Right ventricle myocardium inferior (tissue), 1 donor: ENCODE measurements at places on chromosomes 5 and 9. TPM values are rescaled to one million over a fixed set of nuclear protein-coding genes. Genes with fewer than 3 reads are reported as not detected.

DNA sequence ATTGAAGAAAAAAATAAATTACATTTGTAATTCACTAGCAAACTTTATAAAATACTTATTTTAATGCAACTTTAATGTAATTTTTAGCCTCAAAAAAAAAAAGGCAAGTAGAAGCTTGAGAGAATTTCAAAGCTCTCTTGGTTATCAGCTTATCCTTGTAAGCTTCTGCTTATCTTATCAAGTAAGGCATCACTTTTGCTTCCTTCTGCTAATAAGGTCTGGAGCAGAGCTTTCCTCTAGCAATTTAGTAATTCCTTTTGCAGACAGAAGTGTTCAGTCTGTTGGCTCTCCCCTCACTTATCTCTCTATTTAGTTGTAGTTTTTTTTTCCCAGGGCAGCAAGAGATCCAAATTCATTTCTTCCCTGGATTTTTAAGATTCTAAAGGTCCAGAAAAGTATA is 525.0 kb downstream of the ISL1 start:
- no peak for DNase-seq

DNA sequence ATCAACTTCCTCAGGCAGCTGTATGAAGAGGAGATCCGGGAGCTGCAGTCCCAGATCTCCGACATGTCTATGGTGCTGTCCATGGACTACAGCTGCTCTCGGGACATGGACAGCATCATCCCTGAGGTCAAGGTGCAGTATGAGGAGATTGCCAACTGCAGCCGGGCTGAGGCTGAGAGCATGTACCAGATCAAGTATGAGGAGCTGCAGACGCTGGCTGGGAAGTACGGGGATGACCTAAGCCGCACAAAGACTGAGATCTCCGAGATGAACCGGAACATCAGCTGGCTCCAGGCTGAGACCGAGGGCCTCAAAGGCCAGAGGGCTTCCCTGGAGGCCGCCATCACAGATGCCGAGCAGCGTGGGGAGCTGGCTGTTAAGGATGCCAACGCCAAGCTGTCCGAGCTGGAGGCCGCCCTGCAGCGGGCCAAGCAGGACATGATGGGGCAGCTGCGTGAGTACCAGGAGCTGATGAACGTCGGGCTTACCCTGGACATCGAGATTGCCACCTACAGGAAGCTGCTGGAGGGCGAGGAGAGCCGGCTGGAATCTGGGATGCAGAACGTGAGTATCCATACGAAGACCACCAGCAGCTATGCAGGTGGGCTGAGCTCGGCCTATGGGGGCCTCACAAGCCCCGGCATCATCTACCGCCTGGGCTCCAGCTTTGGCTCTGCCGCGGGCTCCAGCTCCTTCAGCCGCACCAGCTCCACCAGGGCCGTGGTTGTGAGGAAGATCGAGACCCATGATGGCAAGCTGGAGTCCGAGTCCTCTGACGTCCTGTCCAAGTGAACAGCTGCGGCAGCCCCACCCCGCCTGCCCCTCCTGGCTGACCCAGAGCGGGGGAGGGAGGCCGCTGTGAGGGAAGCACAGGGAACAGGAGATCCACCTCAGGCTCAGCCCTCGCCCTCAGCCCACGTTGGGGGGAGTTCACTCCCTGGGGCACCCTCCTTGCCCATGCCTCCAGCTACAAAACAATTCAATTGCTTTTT is 84.0 kb downstream of the SEC61B start:
- no peak for DNase-seq

GRCh38 chr9:1300941-1301340 is 250.8 kb downstream of the DMRT2 start:
- no peak for DNase-seq

DNA sequence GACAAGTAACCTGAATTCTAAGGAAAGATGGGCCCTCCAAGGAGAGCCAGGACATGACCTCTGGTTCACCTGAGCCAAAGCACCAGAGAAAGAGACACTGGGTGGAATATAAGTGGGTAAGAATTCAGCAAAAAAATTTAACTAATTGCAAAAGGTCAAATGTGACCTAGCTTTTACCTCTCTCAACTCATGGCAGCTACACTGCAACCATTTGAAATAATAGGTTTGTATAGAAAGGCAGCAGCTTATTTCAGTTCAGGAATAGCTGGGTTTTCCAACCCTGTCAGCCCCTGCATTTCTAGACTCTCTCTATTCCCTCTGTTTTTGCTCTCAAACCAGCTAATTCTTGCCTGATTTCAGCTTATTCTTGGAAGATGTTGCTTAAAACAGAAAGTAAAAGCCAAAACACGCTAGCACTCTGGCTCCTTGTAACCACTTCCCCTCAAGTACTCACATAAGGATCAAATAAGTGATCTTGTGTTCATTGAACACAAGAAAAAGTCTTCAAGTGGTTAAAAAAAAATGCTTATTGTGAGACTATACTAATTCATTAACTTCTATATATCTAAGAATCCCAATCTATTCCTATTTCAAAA is 101.1 kb upstream of the NR4A3 start:
- no peak for DNase-seq

DNA sequence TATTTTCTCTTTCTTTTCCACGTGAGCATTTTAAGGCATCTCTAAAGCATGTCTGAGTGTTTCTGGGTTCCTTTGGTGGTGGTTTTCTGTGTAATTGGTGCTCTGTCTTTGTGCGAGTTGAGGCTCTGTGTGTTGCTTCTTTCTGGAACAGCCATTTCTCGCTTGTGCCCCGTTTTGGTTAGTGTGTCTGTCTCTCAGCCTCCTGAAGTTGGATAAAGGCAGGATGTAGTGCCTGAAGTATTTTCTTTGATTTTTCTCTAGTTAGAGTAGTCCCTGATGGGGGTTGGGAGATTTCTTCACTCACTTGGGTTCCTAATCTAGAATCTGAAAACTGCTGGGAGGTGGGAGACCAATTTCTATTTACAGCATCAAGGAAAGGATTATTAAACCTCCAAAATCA is 129.7 kb upstream of the TMEM161B start:
- no peak for DNase-seq

- no peak for DNase-seq
Measured at GRCh38 chr9:126690431-126691051, 76.8 kb downstream of the LMX1B start.

DNA sequence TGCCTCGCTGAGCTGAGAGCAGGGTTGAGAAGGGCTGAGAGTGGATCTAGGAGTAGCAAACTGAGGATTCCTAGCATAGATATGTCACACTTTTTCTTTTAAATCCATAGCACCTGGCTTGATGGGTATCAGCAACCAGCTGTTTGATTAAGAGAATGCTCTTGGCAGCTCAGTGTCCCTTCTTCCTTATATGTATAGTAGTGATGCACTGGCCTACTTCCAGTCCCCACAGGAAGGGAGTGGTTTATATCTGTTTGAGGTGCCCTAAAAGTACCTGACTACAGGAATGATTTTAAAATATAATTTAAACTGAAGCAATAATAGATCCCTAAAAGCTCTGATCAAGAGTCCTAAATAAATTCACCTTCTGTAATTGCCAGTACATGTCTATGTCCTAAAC is 546.8 kb upstream of the ZNF608 start:
- DNase-seq, result no peak

- no peak for DNase-seq
Measured at GRCh38 chr5:180670586-180671359, 21.4 kb upstream of the FLT4 start.

DNA sequence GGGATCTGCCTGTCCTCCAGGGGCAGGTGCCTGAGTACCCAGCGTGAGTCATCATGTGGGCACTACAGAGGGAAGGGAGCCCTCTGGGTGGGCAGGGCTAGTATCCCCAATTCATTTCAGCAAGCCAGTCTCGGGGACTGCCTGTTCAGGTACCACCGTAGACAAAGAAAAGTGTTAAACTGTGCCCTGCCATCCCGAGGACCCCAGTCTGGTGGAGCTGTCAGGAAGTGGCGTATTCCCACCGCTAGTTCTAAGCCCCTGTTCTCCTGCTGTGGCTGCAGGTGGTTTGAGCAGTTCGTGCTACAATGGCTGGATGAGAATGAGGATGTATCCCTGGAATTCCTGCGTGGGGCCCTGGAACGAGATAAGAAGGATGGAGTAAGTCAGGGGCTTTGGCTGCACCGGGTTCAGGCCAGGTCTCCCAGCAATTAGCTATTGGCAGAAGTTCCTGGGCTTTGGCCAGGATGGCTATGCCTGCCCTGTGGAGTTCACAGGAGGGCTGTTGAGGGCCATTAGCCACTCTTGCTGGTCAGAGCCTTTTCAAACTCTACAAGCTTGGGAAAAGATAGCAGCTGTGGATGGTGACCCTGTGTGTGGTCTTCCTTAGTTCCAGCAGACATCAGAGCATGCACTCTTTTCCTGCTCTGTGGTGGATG is 93.2 kb upstream of the RUSC2 start:
- DNase-seq, result no peak

- DNase-seq, result peak; percentile 4
Measured at GRCh38 chr9:135108831-135109510, 21.5 kb downstream of the OLFM1 start.

GRCh38 chr9:130911254-130912049 is 14.8 kb upstream of the QRFP start:
- no peak for DNase-seq

DNA sequence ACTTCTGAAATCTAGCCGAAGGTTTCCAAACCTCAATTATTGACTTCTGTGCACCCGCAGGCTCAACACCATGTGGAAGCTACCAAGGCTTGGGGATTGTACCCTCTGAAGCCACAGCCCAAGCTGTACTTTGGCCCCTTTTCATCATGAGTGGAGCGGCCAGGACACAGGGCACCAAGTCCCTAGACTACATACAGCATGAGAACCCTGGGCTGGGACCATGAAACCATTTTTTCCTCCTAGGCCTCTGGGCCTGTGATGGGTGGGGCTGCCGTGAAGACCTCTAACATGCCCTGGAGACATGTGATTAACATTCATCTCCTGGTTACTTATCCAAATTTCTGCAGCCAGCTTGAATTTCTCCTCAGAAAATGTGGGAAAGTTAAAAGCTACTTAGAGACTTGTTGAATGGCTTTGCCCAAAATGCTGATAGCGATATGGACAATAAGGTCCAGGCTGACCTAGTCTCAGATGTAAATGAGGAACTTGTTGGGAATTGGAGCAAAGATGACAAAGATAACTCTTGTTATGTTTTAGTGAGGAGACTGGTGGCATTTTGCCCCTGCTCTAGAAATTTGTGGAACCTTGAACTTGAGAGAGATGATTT is 34.1 kb upstream of the CPLANE1 start:
- no peak for DNase-seq

GRCh38 chr5:123807177-123807945 is 295.4 kb downstream of the CSNK1G3 start:
- no peak for DNase-seq

GRCh38 chr9:108134486-108135128 is 645.0 kb upstream of the KLF4 start:
- no peak for DNase-seq

GRCh38 chr5:173839117-173839713 is 48.9 kb upstream of the CPEB4 start:
- DNase-seq, result no peak

GRCh38 chr5:85182344-85182743 is 797.7 kb upstream of the EDIL3 start:
- no peak for DNase-seq

DNA sequence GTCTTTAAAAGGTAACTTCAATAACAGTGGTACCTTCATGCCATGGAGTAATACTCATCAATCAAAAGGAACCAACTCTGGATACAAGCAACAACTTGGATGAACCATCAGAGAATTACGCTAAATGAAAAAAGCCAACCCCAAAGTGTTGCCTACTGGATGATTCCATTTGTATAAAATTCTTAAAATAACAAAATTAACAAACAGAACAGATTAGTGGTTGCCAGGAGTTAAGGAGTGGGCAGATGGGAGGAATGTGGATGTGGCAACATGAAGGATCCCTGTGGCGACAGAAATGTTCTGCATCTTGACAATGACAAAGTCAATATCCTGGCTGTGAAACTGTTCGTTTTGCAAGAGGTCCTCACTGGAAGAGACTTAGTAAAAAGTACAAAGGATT is 50.5 kb downstream of the SPTLC1 start:
- DNase-seq, result no peak

DNA sequence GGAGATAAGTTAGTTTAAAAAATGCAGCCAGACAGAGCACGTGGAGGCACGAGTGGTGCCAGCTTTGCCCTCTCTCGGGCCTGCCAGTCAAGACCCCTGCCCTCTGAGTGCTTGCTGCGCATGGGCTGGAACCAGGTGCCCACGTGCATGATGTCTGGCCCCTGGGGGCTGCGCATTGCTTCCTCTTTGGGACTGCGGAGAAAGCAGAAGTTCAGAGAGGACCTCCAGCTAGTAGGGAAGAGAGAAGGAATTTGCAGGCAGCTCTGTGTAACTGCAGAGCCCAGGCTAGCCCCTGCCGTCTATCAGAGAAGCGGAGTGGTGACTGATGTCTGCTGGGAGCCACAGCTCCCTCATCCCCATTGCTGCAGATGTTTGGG is 9.7 kb upstream of the RNU6ATAC start:
- DNase-seq, result peak; percentile 69

DNA sequence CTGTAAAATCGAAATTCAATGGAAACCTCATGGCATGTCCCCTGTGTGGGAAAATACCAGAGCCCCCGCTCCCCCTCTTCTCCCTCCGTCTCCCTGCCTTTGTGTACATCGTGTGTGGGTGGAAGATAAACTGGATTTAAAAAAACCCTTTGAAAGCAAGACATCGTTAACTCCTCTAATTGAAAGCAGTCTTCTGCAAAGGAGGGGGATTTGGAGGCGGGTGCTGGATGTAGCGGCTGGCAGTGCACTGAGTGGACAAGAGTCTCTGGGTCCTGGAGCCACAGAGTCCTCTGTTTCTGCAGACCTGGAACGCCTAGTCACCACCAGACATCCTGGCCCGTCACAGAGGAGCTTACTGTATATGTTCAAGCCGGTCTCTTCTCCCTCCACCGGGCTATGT is 169.4 kb downstream of the PAPPA start:
- no peak for DNase-seq

The FAXDC2 gene
- 27.6 TPM for total RNA-seq

The ARHGEF39 gene
- 0.22 TPM for total RNA-seq

The FAM169A gene
- total RNA-seq, result 3.0 TPM

The RAB24 gene
- total RNA-seq, result 18.9 TPM

The SNAPC4 gene
- 4.0 TPM for total RNA-seq

The UBE2QL1 gene
- 21.9 TPM for total RNA-seq

The DCAF12 gene
- 17.6 TPM for total RNA-seq

The ACOT12 gene
- total RNA-seq, result not detected
